Esophagus squamous epithelium (tissue), 5 donors: ENCODE measurements at places on chromosomes 5 and 9.

- no peak for DNase-seq
These were observed 315.3 kb upstream of the RPS23 start for GRCh38 chr5:82593481-82593880.

DNA sequence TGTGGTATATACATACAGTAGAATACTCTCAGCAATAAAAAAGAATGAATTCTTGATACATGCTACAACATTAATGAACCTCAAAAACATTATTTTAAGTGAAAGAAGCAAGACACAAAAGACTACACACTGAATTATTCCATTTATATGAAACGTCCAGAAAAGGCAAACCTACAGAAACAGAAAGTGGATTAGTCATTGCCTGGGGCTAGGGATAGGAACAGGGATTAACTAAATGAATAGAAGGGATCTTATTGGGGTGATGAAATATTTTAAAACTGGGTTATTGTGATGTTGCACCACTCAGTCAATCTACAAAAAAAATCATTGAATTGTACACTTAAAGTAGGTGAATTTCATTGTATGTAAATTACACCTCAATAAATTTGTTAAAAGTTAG is 326.7 kb downstream of the PIK3R1 start:
- no peak for DNase-seq

- no peak for DNase-seq
These were observed 165.8 kb downstream of the INSYN2B start for GRCh38 chr5:169814522-169814921.

DNA sequence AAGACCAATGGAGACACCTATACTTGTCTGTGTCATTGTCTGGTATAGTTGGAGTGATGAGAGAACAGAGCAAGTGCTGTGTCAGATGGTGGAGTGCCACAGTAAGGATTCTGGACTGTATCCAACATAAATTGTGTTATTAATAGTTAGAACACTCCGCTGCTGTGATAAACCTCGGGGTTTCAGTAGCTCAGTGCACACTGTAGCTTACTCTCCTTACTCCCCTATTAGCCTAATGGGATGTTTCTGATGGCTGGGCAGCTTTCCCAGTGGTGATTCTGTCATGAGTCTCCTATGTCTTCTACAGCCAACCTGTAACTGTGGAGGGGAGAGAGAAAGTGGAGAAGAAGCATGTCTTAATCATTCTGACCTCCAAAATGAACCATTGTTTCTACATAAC is 127.6 kb upstream of the PTCH1 start:
- DNase-seq = no peak

DNA sequence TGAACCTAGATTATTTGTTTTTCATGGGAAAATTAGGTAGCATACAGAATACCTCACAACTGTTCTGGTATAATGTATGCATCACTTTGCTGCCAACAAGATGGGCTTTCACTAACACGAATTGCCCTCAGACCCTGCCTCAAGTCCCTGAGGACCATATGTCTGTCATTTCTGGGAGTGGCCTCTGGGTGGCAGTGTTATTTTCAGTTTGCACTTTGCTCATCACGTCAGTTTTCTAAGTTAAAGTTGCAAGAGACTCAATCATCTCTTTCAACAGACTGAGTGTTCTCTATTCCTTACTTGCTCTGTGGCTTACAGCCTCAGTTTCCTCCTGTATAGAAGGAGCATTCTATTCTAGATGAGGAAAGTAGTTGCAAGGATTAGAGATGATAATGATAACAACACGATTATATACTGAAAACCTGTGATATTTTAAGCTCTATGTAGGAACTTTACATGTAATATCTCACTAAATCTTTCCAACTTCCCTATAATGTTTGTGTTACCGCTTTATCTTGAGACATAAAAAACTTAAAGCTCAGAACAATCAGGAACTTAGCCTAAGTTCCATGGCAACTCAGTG is 55.7 kb downstream of the TSSK1B start:
- DNase-seq = no peak
